NCI-H1417 treated with DMSO at 0.1 percent for 48 hours (cell line): ENCODE measurements at places on chromosomes 3 and 15.

GRCh38 chr15:76575679-76576078 is 239.1 kb downstream of the ISL2 start:
- no peak for DNase-seq

DNA sequence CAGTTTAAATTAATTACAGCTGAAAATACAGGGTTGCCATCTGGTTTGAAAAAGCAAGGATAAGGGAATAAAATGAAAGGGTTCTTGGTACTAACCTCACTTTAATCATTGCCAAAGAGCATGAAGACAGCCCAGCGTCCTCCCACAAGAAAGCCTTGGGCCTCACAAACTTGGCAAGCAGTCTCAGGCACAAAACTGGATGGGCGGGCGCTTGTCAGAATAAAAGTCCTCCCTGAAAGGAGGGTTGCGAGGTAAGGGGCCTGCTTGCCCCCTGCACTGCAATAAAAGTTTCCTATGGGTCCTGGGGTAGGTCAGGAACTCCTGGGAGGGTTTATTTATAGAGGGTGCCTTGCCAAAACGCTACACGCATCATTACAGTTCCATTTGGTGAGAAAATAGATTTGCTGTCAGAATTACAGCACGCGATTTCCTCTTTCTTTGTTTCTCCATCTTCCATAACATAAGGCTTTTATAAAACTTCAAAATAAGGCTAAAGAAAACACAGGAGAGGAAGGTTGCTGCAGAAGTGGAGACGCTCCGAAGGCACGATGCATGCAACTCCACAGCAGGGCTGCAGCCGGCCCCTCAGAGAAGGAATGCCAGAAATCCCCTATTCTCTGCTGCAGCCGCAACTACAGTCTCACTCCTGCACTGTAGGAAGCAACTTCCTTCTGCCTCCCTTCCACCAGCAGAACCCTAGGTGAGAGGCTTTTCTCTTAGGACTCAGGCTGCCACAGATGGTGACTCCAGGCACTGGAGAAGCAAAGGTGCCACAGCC is 61.3 kb downstream of the VGLL4 start:
- DNase-seq: no peak

DNA sequence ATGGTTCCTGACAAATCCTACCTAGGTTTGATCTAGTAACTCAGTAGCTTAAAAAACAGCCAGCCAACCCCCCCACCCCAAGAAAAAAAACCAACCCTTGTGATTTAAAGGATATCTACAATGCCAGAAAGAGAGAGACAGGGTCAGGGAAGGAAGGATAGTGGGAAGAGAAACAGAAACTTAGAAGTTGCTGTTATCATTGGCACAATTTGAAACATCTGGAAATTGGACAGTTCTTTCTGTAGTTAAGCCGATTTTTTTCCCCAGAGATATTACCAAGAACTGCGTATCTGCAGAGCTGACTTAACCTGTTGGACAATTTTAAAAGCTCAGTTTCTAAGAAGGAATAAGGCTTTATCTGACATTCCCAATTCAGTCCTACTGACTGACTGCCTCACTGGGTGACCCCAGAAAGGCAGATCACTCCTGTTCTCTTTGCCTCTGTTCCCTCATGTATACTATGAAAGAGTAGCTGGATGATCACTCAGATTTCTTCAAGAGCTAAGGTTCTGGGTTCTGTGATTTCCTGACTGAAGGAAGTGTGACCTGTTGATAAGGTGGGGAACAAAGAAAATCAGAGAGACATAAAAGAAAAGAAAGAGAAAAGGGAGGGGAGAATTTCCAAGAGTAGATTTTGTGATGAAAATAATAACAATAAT is 128.3 kb downstream of the MAP2K5 start:
- no peak for DNase-seq

DNA sequence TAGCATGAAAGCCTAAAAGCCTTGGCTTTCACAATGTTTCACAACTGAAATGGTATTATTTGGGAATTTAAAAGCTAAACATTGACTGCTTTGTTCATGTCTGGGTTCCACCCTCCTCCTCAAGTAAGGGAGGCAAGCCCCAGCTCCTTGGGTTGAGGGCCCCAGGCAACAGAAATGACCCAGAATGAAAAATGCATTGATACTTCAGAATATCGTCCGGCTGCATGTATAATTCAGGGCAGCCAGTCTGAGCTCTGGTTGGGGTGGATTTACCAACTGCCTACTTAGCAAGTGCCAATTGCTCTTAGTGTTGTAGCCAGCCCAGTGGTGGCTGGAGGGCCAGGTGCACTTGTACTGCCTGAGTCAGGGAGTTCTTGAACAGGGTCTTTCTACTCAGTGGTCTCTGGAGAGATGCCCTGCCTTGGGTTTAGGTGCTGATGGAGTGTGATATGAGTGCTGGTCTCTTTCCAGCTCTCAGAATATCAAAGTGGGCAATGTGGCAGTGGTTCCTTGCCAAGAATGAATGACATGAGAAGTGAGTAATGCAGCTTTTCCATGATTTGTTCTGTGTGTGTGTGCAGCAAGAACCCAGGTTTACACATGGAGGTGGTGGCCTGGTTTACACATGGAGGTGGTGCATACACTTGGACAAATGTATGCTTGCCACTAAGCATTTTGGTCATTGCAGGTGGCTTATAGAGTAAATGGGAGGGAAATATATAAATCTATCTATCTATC is 40.9 kb upstream of the ADAMTSL3 start:
- no peak for DNase-seq

DNA sequence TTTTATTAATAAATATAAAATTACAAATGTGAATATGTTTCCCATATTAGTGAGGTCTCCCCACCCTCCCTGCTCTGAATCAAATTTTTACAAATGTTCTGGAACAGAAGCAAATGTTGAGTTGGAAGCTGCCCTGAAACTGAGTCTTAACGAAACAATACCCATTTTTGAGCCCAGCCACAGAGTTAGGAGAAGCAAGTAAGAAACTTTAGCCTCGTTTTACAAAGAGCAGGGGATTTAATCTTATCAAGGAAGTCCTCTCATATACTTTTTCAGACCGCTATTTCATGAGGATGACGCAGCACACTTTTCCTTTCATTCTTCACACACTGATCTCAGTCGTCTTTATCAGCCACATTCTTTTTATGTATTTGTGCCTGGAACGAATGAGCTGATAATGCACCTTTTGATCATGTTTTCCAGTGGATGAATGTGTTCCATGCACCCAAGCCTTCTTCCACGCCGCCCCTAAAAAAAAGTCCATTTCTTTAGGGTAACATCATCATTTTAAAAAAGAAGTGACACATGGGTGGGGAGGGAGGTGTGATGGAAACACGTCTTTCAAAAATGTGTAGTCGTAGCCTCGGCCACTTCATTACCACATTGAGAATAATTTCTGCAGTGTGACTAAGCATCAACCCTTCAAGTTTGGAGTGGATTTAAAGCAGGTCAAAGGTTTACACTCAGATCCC is 48.1 kb downstream of the SETMAR start:
- DNase-seq: no peak

DNA sequence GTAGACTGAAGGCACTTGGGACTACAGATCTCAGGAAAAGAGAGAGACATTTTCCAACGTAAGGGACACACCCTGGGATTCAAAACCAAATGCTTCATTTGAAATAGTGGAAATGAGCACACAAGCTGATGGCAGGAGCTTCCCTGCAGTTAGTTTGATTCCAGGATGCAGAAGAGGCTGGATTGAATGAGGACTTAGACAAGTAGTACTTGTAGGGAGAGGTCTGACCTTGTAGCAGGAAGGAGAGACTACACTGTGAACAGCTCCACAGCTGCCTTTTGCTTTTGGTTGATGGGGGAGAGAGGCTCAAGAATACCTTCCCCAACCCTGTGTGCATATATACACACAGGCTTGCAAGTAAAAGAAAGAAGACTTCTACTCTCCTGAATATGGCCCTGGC is 51.5 kb downstream of the PDE8A start:
- no peak for DNase-seq

DNA sequence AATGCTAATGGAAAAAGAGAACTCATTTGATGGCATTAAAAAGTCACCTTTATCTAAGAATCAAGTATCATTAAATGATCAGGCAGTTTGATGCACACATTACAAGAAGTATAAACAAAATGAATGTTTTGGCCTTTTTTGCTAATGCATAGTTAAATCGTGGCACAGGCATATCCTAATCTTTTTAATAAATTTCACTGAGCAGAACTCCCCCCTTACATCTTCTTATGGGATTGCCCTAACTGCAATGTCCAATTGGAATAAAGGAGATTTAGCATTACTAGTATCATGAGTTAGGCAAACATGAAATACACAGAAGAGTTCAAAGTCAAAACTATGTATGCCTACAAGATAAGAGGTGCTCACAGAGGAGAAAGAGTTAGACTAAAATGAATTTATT is 32.7 kb downstream of the USF3 start:
- DNase-seq: no peak

DNA sequence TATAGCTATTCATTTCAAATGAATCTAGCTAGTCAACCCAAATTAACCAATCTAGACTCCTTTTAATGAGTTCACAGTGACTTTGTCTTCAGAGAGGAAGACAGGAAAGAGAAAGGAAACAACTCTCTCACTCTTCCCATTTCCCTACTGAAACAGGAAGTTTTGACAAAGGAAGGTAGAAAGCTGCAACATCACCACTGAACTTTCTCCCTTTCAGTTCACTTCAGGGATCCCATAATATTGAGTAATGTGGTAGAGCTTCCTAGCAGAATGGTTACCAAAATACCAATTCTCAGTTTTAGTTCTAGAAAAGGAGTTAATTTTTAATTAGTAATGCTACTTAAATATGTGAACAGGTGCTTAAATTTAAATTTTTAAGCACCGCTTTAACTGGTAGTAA is 7.5 kb downstream of the VPS13C start:
- DNase-seq: no peak

GRCh38 chr3:141056751-141057171 is 5.6 kb downstream of the SPSB4 start:
- DNase-seq: no peak

GRCh38 chr3:173745952-173746682 is 348.6 kb downstream of the NLGN1 start:
- DNase-seq: no peak

GRCh38 chr15:61141497-61142125 is 87.5 kb downstream of the RORA start:
- DNase-seq: no peak

DNA sequence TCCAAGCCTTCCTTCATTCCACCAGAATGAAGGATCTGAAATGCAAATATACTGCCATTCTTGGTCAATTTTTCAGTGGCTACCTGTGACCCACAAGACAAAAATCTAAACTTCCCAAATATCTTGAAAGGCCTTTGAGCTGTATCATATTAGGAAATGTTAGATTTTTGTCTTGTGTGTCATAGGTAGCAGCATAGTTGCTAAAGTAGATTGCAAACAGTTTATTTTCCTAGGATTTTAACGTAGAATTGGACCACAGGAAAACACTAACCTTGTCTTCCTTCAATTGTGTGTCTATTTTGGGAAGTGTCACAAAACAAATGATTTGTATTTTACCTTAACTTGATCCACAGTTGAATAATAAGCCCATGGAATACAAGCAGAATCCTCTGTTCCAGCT is 42.4 kb downstream of the CP start:
- no peak for DNase-seq

DNA sequence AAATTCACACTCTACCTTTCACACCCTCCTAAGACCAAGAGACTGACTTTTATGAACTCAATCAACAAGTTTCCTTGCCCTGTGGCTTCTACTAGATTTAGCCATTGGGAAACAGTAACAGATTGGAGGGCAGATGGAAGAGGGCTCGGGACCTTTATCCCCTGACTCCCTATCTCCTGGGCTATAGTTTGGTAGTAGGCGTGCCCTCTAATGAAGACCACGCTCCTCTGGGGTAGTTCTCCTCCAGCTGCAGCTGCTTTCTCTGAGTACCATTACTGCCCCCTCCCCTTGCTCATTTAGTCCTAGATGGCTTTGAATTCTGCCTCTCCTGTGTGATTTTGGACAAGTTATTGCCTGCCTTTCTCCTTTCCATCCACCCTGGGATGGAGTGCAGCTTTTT is 33.3 kb downstream of the FMN1 start:
- DNase-seq: no peak
